ENCODE measurements at places on chromosomes 3 and 15. TPM values are rescaled to one million over a fixed set of nuclear protein-coding genes. Genes with fewer than 3 reads are reported as not detected.

Gene RPS17
- 2,038 TPM for total RNA-seq

Gene ITIH4
- 50.7 TPM for total RNA-seq

Gene IQSEC1
- total RNA-seq, result 79.3 TPM

Gene LINGO1
- not detected for total RNA-seq

Gene AADACL2
- not detected for total RNA-seq

Gene EBLN2
- 12.6 TPM for total RNA-seq

GRCh38 chr3:105316331-105316730 lies 50.4 kb upstream of the ALCAM start:
- DNase-seq, result no peak

GRCh38 chr3:158105710-158106253 lies 438 bp downstream of the SHOX2 start:
- DNase-seq, result peak; percentile 29

GRCh38 chr3:10962481-10963036 lies 30.0 kb upstream of the SLC6A1 start:
- DNase-seq, result no peak

DNA sequence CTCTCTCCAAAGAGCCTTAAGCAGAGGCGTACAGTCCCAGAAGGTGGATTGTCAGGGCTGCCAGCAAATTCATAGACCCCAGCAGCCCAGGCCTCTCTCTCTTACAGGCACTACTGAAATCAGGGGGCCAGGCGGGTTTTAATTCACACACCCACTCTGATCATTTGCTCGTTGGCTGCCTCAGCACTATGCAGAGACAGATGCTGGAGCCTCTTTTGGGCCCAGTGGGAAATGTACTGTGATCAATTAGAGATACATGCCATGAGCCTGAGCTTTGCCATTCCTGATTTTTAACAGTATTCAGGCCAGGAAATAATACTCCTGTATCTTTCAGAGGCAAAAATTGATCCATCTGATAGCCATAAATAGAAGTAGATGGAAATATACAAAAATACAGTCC lies 53.0 kb downstream of the CMTM6 start:
- no peak for DNase-seq

- DNase-seq, result no peak
These were observed 858.4 kb upstream of the ARPP21 start for GRCh38 chr3:34780973-34781372.

- DNase-seq, result no peak
These were observed 4.0 kb downstream of the EPHB3 start for GRCh38 chr3:184565421-184566211.

DNA sequence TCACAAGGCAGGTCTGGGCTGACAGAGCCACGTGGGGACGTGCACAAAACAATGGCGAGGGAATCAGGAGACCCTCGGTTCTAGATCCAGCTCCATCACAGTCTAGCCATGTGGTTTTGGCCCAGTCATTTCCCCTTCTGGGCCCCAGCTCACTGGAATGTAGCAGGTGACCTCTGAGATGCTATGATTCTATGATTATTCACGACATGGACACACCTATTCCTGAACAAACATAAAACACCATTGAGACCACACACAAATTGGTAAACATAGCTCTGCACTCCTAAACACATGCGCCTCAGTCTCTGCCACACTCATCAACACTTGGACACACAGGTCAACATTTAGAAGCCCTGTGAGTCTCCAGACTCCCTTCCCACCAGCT lies 9.0 kb downstream of the IGDCC4 start:
- no peak for DNase-seq

DNA sequence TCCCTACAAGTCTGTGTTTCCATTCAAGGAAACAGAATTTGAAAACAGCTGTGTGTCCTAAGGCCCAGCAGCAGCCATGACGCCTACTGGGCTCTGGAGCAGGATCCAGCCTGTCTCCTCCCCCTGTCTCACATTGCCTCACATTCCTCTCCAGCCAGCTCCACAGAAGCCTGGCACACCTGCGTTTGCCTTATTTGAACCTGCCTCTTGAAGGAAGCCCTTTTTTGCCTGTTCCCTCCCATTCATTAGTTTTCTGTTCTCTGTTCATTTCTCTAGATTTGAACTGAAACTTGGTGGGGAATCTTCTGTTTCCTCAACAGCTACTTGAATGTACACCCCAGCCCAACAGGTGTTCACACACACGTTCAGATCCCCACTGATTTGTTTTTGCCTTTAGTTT lies 890.5 kb downstream of the TUSC7 start:
- no peak for DNase-seq

GRCh38 chr15:68228143-68228970 lies 1.2 kb downstream of the CLN6 start:
- DNase-seq, result no peak

DNA sequence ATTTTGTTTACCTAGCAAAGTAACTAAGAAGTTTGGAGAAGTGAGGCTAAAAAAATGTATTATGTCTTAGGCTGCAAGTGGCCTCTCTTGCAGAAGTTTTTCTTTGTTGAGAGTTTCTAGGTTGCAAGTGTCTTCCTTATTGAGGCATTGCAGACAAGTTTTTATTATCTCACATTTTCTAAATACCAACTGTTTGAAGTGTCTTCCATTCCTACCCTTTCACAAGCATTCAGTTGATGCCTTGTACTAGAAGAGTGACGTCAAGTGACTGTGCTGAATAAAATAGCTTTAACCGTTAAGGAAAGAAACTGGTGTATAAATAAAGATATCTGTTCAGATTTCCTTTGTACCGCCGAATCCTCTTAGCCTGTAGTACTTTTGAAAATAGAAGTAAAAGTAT lies 123.3 kb downstream of the ALCAM start:
- no peak for DNase-seq

GRCh38 chr3:113676261-113676660 lies 20.2 kb downstream of the USF3 start:
- DNase-seq, result no peak

DNA sequence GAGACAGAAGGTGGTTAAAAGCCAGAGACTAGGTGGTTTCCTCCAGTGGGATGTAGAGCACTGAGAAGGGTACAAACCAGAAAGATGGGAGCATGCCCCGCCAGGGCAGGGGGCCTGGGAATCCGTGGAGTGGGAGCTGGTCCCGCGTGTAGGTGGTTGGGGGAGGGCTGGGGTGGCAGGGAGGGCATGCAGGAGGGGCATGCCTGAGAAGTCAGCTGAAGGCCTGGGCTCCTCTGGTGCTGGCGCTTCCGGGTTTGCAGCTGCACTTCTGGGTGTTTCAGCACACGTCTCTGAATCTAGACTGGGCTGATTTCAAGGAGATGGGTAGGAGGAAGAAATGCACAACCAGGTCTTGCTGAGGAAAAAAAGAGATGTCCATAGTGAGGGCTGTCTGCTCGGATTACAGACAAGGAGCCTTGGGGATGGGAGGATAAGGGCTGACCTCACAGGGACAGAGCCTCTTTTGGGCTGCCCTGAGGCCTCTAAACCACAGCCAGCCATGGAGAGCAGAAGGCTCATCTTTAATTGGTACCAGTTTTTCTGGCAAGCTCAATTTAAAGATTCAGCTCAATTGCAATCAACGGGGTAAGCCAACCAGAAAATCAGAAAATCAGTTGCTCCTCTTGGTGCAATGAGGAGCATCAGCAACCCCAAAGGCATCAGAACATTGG lies 151.9 kb downstream of the FAM43A start:
- no peak for DNase-seq

- no peak for DNase-seq
These were observed 28.8 kb upstream of the GYG1 start for GRCh38 chr3:148962513-148962912.

DNA sequence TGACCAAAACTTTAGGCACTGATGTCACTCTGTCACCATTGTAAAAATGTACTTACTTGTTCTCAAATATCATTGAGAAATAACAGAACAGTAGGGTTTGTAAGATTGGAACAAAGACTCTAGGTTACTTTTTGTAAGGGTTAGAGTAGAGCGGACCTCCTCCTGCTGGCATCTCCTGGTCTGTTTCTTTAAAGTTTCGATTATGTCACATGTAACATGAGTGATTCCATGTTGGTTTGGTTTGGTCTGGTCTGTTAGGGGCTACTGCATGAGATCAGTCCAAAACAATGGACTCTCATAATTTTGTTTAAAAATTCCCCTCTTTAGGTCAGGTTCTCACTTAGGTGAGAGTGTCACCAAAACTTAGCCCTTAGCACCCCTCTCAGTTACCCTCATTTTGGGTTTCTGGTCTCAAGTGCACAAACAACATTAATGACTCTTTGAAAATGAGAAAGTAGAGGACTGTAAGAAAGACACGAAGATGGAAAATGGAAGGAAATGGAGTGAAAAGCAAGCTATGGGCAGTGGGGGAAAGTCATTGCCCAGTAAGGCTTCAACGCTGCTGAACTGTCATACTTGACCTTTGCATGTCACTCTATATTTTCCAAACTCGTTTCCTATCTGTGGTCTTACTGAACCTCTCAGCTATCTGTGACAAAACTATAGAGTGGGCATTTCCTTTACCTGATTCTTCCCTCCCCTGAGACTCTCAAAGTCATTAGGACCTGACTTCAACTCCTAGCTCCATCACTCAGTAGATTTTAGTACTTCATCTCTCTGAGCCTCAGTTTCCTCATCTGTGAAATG lies 52.7 kb downstream of the LDHAL6B start:
- no peak for DNase-seq

DNA sequence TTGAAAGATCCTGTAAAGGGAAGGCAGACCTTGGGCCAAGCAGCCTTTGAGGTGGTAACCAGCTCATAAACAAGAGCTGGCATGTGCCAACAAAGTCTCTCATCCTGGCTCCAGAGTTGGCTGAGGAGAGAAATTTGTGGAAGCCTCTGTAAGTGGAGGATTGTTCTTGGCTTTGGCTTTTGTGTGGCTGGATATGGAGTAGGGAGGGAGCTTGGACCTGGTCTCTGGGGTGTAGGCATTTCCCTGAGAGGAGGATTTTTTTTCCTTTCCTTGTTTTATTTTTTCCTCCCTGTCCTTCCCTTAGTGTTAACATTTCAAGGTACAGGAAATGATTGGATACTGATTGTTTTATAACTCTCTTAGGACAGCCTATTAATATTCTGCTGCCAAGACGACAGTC lies 60.8 kb downstream of the ZNF609 start:
- DNase-seq, result no peak

DNA sequence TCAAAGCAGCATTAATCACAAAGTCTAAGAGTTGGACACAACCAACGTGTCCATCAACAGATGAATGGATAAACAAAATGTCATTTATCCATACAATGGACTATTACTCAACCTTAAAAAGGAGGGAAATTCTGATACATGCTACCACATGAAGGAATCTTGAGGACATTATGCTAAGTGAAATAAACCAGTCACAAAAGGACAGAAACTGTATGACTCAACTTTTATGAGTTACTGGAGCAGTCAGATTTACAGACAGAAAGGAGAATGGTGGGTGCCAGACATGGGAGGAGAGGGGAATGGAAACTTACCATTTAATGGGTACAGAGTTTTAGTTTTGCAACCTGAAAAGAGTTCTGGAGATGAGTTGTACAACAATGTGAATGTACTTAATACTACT lies 43.0 kb upstream of the SEC13 start:
- no peak for DNase-seq

Measured in CD4-positive, alpha-beta memory T cell (primary cell).